NCI-H524 (cell line): ENCODE measurements at places on chromosomes 2 and 18.

GRCh38 chr2:118861731-118862130, 14.3 kb upstream of the EN1 start:
- no peak for DNase-seq

- DNase-seq = no peak
Measured at GRCh38 chr18:74266161-74266560, 25.6 kb downstream of the CYB5A start.

GRCh38 chr2:14676371-14676770, 43.9 kb downstream of the LRATD1 start:
- DNase-seq = no peak

GRCh38 chr2:179857236-179857635, 4.2 kb downstream of the ZNF385B start:
- no peak for DNase-seq

- DNase-seq = no peak
Measured at GRCh38 chr2:102417946-102418345, 5.0 kb upstream of the IL18RAP start.
